ENCODE measurements at places on chromosomes 5 and 9.

DNA sequence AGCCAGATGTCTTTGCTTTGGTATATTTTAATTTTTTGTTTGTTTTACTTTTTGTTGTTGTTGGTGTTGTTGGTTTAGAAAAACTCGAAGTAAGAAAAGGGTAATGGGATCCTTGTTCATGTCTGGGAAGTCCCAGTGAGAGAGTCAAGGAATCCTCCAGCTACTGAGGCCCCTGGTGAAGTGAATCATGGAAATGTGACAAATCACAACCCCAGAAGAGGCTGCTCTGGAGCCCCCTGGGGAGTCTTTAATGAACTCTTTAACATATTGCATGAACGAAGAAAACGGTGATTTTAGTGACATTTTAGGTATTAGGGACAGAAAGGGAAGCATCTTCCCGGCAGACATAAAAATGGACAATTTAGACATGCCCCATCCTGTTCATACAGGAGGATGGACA, 41.3 kb downstream of the TMEM174 start:
- DNase-seq = no peak

DNA sequence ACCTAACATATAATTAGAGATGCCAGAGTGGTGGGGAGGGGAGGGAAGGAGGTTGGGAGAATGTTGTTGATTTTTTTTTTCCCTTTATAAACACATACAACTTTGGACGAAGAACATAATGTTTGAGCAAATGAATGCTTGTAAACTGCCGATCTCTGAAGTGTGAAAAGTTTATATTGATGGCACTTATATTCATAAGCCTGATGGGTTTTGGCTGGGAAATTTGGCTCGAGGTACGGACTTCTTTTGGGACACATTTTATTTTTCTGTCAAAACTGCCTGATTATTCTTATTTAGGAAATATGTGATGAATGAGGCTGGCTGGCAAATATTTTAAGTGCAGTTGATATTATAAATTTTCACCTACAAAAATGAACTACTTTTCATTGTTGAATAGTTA, 9.9 kb downstream of the DAPK1 start:
- DNase-seq = no peak

GRCh38 chr9:4936823-4937222, 48.2 kb upstream of the JAK2 start:
- DNase-seq = no peak

DNA sequence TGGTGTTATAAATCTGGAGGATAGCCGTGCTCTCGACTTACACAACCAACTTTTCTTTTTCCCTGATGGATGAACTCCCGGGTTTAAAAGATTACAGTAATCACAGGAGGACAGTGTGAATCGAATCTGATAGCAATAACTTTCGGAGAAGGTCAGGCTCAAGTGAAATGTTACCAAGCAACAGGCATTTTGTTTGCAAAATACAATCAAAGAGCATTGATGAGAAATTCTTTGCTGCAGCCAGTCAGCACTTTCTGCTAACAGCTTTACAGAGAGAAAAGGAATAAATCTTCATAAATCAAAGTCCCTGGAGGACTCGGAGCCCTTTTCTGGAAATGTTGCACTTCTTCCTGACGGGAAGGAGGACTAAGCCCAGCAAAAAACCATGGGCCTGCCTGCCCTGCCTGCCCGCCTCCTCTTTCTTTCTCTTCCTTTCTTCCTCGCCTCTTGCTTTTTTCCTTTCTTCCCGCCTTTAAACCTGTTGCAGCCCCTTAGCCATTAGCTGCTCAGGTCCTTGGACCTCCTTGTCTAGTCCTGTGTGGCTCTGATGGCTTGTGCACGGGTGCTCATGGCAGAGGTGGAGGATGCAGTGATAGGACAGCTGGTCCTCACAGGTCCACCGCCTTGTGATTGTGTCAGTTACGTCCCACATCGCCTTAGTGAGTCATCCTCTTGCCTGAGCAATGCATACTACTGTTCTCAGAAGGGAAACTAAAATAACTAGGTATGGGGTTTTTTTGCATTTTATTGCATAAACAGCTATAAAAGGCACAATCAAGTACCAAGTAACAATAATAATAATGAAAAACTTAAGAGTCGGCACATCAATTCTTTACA, 6.2 kb downstream of the DMRT3 start:
- no peak for DNase-seq

DNA sequence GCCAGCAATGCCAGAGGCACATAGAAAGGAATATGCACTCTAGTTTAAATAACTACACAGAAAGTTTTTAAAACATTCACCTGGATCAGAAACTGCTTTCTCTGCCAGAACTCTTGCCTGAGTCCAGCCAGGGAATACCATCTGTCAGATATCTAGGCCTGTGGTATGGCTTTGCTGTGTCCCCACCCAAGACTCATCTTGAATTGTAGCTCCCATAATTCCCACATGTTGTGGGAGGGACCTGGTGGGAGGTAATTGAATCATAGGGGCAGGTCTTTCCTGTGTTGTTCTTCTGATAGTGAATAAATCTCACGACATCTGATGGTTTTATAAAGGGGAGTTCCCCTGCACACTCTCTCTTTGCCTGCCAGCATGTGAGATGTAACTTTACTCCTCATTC, 41.5 kb upstream of the KCNV2 start:
- no peak for DNase-seq

DNA sequence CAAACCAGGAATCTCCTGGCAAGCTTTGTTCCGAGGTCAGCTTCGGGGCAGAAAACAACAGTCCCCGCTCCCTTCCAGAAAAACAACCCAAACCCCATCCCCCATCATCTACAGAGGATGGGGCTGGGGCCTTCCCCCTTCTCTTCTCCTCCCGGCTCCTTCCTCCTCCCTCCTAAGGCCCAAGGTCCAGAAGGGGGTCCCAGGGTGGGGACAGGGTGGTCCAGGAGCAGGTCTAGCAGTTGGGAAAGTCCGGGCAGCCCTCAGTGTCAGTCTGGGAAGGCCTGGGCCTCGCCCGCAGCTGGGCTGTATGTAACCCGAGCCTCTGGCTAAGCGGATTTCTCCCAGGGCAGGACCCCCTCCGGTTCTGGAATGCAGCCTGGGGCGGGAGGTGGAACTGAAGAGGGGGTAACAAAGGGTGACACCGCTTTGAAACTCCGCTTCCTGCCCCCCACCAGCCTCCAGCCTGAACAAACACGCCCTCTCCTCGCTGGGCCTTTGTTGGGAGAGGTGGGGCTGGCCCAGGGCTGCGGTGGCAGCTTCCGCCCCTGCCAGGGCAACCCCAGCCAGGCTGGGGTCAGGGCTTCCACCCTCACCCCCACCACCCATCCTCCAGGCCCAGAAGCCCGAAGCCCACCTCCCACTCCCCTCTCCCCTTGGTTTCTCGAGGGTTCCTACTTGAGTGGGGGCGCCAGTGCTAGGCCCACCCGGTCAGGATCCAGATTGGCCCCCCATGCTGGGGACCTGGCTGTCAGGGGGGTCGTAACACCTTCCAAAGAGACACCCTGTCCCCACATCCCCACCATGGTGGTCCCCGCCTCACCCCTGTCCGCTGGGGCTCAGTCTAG, 63.5 kb downstream of the C9orf50 start:
- DNase-seq = no peak

DNA sequence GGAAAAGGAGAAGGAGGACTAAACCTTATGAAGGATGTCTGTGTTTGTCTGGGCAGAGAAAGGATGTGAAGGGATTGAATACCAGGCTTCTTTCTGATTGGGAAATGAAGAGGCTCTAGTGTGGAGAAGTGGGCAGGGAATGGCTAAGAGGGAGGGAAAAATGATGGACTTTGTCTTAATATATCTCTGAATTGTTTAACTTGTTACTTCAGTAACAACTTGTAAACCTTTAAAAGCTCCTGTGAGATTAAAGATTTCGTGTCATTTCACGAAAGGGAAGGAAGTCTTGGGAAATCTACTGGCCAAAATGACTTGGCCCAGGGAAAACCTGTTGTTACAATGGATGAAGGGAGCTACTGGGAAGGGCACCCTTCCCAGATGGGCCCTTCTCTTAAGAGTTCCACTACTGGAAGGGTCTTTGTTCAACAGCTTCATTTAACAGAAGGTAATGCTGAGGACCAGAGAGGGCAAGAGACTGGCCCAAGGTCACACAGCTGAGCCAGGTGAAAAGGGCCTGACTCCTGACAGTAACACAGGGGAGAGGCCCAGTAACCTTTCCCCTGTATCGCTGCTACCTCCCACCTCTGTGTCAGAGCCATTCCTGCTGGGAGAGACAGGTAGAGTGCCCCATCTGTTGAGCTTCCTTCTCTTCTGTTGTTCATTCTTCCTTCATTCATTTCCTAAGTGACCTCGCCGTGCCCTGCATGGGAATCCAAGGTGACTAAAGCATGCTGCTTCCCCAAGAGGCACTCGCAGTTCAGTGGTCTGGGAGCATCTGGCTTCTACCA, 5.1 kb upstream of the TCOF1 start:
- no peak for DNase-seq

DNA sequence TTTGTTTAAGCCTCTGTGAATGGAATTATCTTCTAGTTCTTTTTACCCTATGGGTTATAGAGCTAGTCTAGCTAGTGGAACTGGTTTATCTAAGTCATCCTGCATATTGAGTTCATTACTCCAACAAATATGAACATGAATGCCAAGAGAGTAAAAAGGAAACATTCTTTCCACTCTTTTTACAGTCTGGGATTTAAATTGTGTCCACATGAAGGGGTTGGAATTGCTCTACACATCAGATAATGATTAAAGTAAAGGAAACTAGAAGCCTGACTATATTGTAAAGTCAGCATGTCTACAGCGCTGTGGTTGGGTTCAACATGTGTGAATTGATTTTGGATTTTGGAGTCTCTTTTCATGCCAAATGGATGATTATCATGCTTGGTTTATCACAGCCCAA, 173.1 kb downstream of the CCDC171 start:
- no peak for DNase-seq

GRCh38 chr5:50320131-50320749, 120.8 kb downstream of the EMB start:
- no peak for DNase-seq

DNA sequence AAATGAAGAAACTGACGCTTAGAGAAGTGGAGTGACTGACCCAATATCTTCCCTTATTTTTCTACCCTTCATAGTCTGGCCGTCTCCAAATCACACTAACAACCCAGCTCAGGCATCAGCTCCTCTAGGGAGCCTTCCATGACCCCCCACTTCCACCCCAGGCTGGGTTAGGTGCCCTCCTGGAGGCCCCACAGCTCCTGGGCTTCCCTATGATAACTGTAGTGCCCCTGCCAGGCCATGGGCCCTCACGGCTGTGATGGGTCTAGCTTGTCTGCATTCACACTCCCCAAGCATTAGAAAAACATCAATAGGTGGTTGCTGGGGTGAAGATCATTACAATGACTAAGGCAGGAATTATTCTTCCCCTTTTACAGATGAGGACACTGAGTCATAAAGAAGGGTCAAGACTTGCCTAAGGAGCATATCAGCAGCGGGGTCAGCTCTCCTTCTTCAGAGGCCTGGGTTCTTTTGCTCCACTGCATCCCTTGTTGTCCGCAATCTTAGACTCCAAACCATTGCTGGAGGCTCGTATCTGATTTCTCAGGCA, 7.3 kb downstream of the CORO2A start:
- no peak for DNase-seq

All from CD4-positive, alpha-beta T cell treated with Interleukin-17A for 4 hours (primary cell).